Caudate nucleus (tissue), 63 donors: ENCODE measurements at places on chromosomes 5 and 9.

GRCh38 chr5:172875505-172876279 is 41.6 kb downstream of the ERGIC1 start:
- no peak for DNase-seq

DNA sequence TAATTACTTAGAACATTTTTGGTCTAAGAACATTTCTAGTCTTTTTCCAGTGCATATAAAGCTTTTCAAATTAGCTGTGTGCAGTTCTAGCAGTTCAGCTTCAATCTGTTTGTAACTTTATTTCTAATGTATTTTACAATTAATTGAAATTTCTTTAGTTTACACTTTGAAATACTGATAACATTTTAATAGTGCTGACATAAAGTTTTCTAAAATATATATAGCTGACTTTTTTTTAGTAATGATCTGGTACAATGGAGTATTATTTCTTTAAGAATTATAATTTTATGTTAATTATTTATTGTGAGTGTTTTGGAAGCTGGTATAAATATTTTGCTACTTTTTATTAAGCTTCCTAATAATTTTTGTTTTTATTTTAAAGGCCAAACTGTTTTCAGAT is 43.3 kb downstream of the CCNH start:
- DNase-seq: no peak

- DNase-seq: no peak
Measured at GRCh38 chr9:91028166-91028827, 226.7 kb downstream of the SYK start.

DNA sequence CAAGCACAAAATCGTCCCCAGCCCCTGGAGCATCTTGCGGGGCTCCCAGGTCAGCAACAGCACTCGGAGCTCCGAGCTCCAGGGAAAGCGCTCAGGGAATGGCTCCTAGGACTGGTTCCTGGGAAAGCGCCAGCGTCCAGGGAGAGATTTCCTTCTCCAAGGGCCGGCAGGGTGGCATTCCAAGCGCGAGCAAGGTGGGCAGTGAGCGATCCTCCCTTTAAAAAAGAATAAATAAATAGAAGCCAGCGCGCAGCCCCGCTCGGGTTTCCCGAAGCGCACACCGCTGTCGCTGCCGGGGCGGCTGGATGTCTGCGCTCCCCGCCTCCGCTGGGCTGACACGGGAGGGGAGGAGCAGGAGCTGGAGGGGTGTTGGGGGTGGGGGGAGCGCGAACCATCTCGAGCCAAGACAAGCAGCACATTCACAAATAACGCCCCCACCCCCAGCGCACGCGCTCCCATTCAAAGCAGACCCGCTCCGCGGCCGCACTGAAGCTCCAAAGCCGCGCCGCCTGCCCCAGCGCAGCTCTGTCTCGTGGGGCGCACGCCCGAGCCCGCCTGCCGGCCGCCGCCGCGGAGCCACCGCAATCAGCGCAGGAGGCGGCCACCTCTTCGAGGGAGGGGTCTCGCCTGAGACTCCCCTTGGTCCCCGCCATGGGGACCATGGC is 327.4 kb downstream of the SH3GL2 start:
- DNase-seq: no peak

GRCh38 chr9:29214154-29214689 is 1640.9 kb upstream of the C9orf72 start:
- DNase-seq: no peak

DNA sequence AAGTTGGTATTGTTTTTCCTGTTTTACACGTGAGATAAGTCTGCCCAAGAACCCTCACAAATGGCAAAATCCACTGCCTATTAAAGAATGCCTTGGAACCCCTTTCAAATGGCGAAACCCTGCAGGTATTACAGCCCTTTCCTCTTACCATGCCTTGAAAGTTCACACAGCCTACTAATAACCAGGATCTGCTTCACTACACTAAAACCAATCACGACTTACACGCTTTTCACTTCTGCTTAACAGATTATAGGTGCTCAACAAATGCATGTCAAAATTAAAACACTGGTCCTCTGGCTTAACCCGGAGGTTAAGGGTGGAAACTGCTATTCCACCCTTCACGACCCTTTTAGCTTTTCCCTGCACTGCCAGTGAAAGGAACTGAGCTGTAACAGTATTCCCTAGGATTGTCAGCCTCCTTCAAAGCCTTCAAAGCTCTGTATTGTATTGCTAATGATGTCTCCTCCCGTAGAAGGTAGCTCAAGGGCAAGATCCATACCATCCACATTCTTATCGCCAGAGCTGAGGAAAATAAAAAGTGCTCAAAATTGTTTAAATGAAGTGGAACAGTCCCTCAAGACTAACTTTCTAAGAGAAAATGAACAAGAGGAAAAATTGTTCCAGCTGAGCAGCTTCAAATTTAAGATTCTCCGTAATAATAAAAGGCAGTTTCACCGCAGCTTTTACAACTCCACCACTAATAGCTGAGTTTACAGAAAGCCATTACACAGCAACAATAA is 997 bp downstream of the AUH start:
- DNase-seq: no peak

GRCh38 chr5:102290004-102290403 is 6.1 kb downstream of the SLCO4C1 start:
- DNase-seq: no peak

GRCh38 chr5:148268566-148268965 is at the start of gene SPINK13:
Gene SPINK13 (plus strand): TSS chr5:148268794. CDS start chr5:148270073, 1,279 bp downstream.
- DNase-seq: no peak

DNA sequence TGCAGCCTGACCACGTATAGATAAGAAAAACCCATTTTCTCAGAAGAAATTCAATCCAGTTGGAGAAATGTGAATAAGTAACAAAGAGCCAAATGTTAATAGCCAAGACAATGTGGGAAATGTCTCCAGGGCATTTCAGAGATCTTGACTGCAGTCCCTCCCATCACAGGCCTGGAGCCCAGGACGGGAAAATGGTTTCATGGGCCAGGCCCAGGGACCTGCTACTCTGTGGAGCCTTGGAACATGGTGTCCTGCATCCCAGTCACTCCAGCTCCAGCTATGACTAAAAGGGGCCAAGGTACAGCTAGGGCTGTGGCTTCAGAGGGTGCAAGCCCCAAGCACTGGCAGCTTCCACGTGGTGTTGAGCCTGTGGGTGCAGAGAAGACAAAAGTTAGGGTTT is 490.0 kb downstream of the CYLC2 start:
- DNase-seq: no peak

GRCh38 chr5:131496400-131496713 is 138.7 kb downstream of the RAPGEF6 start:
- no peak for DNase-seq
